ENCODE measurements at places on chromosomes 1 and 21. TPM values are rescaled to one million over a fixed set of nuclear protein-coding genes. Genes with fewer than 3 reads are reported as not detected.

The BRINP3 gene
- 2.3 TPM for total RNA-seq

The FAM163A gene
- 0.16 TPM for total RNA-seq

The KCNJ15 gene
- 0.54 TPM for total RNA-seq

The KRTAP21-2 gene
- total RNA-seq: not detected

The GJB5 gene
- not detected for total RNA-seq

The CELA3A gene
- total RNA-seq: 3.1 TPM

The ERICH3 gene
- total RNA-seq: not detected

The ALPL gene
- total RNA-seq: 45.8 TPM

The CFAP107 gene
- not detected for total RNA-seq

The PTPN7 gene
- 2.2 TPM for total RNA-seq

DNA sequence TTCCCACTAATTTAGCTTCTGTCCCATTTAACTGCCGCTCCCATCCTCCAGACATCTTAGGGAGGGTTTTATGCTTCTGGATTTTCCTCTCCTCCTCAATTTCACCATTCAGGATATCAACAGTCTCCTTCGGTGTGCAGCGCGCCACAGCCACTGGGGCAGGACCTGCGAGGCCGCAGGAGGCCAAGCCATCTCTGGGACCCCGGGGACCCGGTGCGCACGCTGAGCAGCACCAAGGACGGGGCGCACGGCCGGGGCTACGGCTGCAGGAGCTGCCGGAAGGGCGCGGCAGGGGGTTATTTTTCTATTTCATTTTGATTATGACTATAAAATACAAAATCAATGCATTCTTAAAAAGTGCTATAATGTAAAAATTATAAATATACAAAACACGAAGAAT is 1238.4 kb upstream of the NCAM2 start:
- no peaks in the 10 kb centered on the region for H3K36me3 ChIP-seq
- H3K27me3 ChIP-seq: no peaks in the 10 kb centered on the region
- no peak overlapping the region for H3K4me3 ChIP-seq
- H3K4me1 ChIP-seq: no peaks in the 10 kb centered on the region
- H3K27ac ChIP-seq: no peak overlapping the region

GRCh38 chr1:211337430-211338223 is 11.0 kb downstream of the TRAF5 start:
- no peak overlapping the region for H3K4me3 ChIP-seq
- no peaks in the 10 kb centered on the region for H3K36me3 ChIP-seq
- H3K27me3 ChIP-seq: no peaks in the 10 kb centered on the region

GRCh38 chr21:18705971-18706370 is 302.4 kb upstream of the TMPRSS15 start:
- no peak for DNase-seq
- H3K4me3 ChIP-seq: no peak overlapping the region
- no peaks in the 10 kb centered on the region for H3K36me3 ChIP-seq
- H3K27ac ChIP-seq: no peak overlapping the region

DNA sequence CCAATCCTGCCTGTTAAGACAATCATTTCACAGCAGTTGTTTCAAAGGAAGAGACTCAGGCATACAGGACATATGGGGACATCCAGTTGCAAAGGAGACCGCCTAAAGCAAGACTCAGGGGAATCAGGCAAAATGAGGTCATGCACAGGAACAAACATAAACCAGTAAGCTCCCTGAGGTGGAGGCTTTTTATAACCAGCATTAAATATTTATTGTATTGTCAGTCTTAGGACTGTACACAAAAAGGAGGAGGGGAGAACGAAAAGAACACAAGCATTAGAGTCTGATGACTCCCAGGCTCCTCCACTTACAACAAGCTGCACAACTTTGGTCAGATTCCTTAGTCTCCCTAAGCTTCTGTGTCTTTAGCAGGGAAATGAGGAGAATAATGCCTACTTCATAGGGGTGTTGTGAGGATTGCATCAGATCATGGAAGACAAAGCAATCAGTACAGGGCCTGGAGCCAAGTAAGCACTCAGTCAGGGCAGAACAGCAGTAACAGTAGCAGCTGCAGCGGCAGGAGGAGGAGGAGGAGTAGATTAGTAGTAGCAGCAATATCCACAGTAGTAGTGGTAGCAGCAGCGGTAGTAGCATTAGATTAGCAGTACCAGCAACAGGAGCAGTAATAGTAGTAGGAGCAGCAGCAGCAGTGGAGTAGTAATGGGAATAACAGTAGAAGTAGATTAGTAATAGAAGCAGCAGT is 54.2 kb upstream of the SPATA6 start:
- no peaks in the 10 kb centered on the region for H3K27me3 ChIP-seq
- DNase-seq: no peak
- H3K4me1 ChIP-seq: peaks cover 11% of the 10 kb centered on the region
- no peak overlapping the region for H3K27ac ChIP-seq
- H3K36me3 ChIP-seq: no peaks in the 10 kb centered on the region
- no peak overlapping the region for H3K4me3 ChIP-seq

DNA sequence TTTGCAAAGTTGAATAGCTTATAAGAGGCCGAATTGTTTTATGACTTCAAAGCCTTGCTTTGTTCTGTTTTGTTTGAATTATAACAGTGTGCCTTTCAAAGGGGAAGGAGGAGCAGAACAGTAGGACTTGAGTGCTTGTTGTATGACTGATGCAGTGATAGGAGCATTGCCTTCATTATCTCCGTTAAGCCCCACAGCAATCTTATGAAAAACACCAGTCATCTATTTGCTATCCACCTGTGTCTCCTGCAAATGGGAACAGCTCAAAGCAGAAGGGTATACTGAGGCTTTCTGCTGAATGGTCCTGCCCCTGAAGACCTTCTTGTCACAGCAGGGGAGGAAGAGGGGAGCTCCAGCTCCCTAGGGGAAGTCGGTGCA is 127.5 kb downstream of the RNF220 start:
- no peak overlapping the region for H3K4me3 ChIP-seq
- no peaks in the 10 kb centered on the region for H3K27me3 ChIP-seq
- DNase-seq: no peak
- no peaks in the 10 kb centered on the region for H3K36me3 ChIP-seq
- no peaks in the 10 kb centered on the region for H3K4me1 ChIP-seq
- no peak overlapping the region for H3K27ac ChIP-seq

GRCh38 chr1:4407851-4408250 is 246.6 kb upstream of the AJAP1 start:
- no peaks in the 10 kb centered on the region for H3K27me3 ChIP-seq
- no peaks in the 10 kb centered on the region for H3K4me1 ChIP-seq
- no peak overlapping the region for H3K4me3 ChIP-seq

DNA sequence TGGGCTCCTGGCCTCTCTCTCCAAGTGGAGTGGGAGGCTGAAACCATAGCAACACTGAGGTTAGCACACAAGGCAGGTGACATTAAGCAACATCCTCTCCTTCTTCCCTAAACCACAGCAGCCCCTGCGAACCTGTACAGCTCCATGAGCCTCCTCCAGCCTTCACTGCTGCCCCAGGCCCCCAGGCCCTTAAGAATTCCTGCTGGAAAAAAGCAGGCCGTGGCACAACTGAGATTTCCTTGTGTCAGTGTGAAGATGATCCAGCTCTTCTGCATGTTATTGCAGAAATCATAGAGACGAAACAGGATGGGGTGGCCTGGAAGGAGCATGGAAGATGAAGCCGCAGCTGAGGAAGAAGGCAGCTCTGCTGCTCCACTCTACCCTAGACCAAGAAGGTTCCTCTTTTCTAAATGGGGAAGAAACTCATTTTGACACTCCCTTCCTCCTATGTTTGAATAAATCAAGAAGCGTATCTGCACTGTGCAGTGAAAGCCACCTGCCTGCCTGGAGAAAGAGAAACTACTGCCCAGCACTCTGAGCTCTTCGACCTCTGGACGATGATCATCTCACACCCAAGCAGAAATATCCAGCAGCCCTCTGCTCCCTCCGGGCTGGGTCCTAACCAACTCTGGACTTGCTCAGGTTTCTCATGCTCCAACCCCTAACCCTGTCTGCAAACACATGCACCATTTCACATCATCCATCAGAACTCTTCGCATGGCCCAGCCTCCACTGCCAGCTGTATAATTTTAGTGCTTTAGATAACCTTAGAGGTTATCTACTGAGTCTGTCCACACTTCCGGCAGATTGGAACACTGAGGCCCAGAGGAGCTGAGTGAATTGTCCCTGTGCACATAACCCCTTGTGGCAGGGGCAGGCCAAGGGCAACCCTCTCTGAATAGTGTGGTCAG is 20.7 kb downstream of the SH3BP5L start:
- no peak for DNase-seq
- no peaks in the 10 kb centered on the region for H3K36me3 ChIP-seq
- H3K27me3 ChIP-seq: no peaks in the 10 kb centered on the region
- no peak overlapping the region for H3K4me3 ChIP-seq
- H3K4me1 ChIP-seq: peaks cover 11% of the 10 kb centered on the region
- H3K27ac ChIP-seq: no peak overlapping the region

- no peak overlapping the region for H3K4me3 ChIP-seq
- no peak for DNase-seq
- H3K4me1 ChIP-seq: peaks cover 7% of the 10 kb centered on the region
- H3K36me3 ChIP-seq: no peaks in the 10 kb centered on the region
- no peak overlapping the region for H3K27ac ChIP-seq
Observed at GRCh38 chr1:28162151-28162550, 14.3 kb downstream of the PTAFR start.

DNA sequence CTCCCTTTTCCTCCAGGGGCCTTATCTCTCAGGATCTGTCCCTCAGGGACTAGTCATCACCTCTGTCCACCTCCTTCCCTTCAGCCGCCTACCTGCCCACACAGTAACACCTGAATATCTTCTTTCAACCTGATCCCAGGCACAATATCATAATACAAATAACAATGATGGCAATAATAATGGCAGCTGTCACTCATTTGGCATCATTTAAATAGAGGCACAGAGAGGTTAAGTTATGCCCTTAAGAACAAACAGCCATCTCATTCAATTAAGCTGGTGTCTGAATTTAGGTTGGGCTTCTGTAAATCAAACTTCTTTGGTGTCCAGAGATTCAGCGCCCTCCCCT is 47.5 kb downstream of the AHDC1 start:
- peaks cover 2% of the 10 kb centered on the region for H3K36me3 ChIP-seq
- no peaks in the 10 kb centered on the region for H3K27me3 ChIP-seq

GRCh38 chr1:32255072-32256071 is 4.3 kb downstream of the LCK start:
- no peaks in the 10 kb centered on the region for H3K27me3 ChIP-seq
- H3K27ac ChIP-seq: no peak overlapping the region
- H3K4me1 ChIP-seq: no peaks in the 10 kb centered on the region
- DNase-seq: no peak

DNA sequence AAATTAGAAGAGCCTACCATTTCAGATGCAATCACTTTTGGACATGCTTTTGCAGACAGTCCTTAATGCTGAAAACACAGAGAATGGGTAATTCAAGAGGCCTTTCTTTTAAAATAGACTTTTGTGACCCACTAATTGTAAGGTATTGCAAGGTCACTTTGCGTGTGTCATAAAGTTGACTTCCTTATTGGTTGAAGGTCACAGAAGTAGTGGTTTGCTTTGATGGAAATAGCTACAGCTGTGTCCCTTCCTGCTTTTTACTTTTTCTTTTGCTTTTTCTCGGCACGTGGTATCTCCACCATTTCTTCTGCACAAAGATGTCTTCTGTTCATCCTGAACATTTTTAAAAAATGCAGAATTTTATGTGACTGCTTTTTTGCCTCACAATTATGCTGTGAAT is 146.8 kb downstream of the DYRK1A start:
- H3K27me3 ChIP-seq: no peaks in the 10 kb centered on the region
- H3K36me3 ChIP-seq: peaks cover 82% of the 10 kb centered on the region
- no peaks in the 10 kb centered on the region for H3K4me1 ChIP-seq
- no peak overlapping the region for H3K27ac ChIP-seq
- DNase-seq: no peak

DNA sequence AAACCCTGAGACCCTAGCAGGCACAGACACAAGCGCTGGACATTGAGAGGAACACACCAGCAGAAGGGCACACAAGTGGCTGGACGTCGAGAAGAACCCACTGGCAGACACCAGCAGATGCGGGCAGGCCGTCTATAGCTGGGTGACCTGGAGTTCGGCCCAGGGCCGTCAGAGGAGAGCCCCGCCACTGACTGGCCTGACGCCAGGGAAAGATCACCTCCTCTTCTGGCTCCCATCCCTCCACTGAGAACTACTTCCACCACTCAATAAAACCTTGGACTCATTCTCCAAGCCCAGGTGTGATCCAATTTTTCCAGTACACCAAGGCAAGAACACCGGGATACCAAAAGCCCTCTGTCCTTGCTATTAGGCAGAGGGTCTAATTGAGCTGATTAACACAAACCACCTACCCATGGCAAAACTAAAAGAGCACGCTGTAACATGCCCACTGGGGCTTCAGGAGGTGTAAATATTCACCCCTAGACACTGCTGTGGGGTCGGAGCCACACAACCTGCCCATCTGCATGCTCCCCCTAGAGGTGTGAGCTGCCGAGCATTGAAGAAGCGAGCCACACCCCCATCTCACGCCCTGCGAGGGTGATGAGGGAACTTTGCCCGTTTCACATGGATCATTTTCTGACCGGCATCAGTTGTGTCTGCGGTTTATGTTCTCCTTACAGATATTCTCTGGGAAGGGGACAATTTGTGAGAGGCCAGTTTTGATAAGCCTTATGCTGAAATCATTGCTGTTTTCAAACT is 104.8 kb downstream of the HLX start:
- peaks cover 3% of the 10 kb centered on the region for H3K4me1 ChIP-seq
- H3K4me3 ChIP-seq: no peak overlapping the region
- DNase-seq: no peak
- H3K36me3 ChIP-seq: no peaks in the 10 kb centered on the region
- no peaks in the 10 kb centered on the region for H3K27me3 ChIP-seq

GRCh38 chr21:37425001-37425400 is 58.4 kb downstream of the DYRK1A start:
- H3K36me3 ChIP-seq: no peaks in the 10 kb centered on the region
- no peaks in the 10 kb centered on the region for H3K27me3 ChIP-seq
- no peak for DNase-seq
- peaks cover 5% of the 10 kb centered on the region for H3K4me1 ChIP-seq
- H3K4me3 ChIP-seq: no peak overlapping the region

GRCh38 chr1:98709906-98710305 is 48.4 kb downstream of the SNX7 start:
- no peak overlapping the region for H3K27ac ChIP-seq
- no peaks in the 10 kb centered on the region for H3K27me3 ChIP-seq
- H3K36me3 ChIP-seq: no peaks in the 10 kb centered on the region
- H3K4me1 ChIP-seq: no peaks in the 10 kb centered on the region

- H3K36me3 ChIP-seq: no peaks in the 10 kb centered on the region
- H3K27ac ChIP-seq: no peak overlapping the region
- H3K27me3 ChIP-seq: no peaks in the 10 kb centered on the region
- H3K4me1 ChIP-seq: no peaks in the 10 kb centered on the region
- no peak overlapping the region for H3K4me3 ChIP-seq
- no peak for DNase-seq
Observed at GRCh38 chr1:162876751-162877150, 15.8 kb upstream of the CCDC190 start.

DNA sequence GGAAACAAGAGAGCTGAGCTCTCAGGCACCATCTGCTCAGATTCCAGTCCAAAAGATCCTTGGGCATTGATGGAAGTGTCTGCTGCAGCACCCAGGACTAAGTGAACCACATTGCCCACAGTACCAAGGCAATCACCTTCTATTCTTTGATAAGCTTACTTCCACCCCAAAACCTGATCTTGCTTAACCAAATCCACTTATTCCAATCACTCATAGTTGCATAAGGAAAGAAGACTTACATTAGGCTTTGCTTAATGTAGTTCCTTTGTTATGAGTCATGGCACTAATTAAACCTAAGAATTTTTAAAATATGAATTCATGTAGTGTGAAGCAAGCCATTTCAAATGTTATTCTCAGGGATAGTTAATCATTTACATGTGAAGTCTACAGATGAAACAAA is 84.5 kb downstream of the UCHL5 start:
- H3K27ac ChIP-seq: no peak overlapping the region
- H3K4me1 ChIP-seq: no peaks in the 10 kb centered on the region
- H3K4me3 ChIP-seq: no peak overlapping the region

Data from heart left ventricle (tissue), 16 donors.